ENCODE measurements at places on chromosomes 12 and 14.
A peak's percentile ranks its signal among the peaks of the same experiment; 100 is the strongest.

- no peak for DNase-seq
Measured at GRCh38 chr14:86892152-86892956, 1100.6 kb downstream of the GALC start.

- DNase-seq, result no peak
Measured at GRCh38 chr14:50734950-50735695, 67.0 kb upstream of the SAV1 start.

GRCh38 chr12:25730489-25731349 is 177.6 kb upstream of the LMNTD1 start:
- DNase-seq, result no peak

DNA sequence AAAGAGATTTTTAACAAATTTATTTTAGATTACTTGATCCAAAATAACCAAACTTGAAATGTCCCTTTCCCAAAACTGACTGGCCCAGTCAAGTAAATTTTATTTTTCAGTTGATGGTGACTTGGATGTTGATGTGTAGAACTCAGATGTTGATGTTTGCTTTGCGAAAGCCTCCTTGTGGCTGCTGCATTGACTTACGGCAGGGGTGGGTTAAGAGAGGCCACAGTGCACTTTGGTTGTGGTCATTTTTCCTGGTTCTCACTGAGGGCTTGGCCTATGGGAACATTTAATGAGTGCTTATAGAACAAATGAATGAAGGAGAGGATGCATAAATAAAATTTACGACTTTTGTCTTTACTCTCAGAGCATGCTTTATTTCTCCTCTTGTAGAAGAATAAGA is 52.6 kb downstream of the SLCO1B3 start:
- DNase-seq, result no peak

- DNase-seq, result no peak
Measured at GRCh38 chr14:88621100-88621499, 58.3 kb downstream of the ZC3H14 start.

DNA sequence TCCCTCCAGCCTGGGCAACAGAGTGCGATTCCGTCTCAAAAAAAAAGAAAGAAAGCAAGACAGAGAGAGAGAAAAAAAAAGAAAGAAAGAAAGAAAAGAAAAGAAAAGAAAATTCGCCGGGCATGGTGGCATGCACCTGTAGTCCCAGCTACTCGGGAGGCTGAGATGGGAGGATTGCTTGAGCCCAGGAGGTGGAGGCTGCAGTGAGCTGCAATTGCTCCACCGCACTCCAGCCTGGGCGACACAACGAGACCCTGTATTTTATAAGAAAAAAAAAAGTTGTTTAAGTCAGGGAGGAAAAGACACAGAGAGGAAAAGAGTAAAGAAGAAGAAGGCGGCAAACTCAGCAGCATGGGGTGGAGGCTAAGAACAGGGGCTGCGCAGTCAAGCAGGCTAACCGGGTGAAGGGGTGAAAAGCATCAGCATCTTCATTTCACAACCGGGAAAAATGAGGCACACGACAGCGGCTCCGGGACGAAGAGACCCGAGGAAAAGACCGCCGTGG is 557 bp upstream of the FICD start:
- DNase-seq, result no peak

DNA sequence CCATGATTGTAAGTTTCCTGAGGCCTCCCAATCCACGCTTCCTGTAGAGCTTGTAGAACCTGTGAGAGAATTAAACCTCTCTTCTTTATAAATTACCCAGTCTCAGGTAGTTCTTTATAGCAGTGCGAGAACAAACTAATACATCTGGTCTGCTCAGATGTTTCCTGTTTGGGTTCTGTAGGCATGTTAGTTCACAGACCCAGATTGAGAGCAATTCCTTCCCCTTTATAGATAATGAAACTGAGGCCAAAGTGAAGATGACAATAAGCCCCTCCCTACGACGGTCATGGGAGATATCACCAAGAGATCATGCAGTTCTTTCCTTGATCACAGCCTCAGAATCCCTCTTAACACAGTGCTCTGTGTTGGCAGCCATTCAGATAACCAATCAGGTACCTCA is 76.5 kb upstream of the CLMN start:
- DNase-seq, result no peak

DNA sequence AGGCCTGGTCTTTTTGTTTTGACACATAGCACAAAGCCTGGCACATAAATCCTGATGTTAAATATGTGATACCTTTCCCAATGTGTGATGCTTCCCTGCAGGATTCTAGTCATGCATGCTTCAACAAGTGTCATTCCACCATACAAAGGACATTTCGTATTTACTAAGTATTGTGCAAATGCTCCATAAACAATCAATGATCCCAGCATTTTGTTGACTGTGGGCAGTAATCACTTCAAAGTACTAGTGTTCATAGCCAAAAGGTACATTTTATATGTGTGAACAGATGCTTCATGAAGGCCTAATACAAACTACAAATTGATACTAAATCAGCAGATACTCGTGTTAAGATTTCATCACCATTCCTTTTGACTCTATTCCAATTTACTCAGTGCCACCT is 4.4 kb downstream of the CCNB1IP1 start:
- no peak for DNase-seq

- no peak for DNase-seq
Measured at GRCh38 chr12:89236237-89236636, 116.1 kb downstream of the DUSP6 start.

DNA sequence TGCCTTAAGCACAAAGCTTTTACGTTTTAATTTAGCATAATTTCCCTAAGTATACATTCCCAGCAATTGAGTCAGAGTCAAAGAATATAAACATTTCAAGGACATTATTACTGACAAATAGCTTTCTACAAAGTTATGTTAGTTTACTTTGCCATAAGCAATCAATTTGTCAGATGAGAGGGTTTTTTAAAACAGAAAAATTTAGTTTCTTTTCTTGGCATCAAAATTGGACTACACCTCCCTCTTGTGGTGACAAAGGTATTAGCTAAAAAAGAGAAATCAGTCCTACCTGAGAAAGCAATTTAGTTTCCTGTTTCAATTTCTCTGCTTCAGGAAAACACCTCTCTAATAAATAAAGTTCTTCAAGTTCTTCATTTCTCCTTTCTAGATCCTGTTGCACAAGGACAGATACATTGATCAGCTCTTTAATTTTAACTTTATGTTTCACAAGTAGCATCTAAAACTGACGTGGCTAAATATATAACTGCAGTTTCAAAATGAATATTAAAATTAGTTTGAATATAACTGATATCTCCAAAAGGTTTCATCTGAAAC is 39.9 kb downstream of the DNAI7 start:
- DNase-seq, result peak; percentile 7

DNA sequence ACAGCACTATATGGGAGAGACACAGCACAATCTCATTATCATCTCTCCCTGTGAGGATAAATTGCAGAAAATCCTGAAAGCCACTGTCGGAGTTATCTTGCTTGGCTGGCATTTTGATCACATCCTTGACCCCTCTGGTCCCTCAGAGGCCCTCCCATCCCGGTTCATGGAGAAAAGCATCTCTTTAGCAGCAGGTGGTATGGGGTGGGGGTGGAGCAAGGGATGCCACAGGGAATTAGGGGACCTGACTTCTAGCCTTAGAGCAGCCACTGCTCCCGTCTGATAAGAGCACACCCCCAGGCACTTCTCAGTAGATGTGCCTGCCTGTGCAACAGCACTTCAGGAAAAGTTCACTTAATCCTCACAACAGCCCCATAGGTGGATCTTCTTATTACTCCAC is 38.6 kb downstream of the GRIN2B start:
- DNase-seq, result no peak

GRCh38 chr14:56147986-56148901 is 30.0 kb downstream of the PELI2 start:
- DNase-seq, result no peak

- no peak for DNase-seq
Measured at GRCh38 chr14:22524115-22524783, 64.8 kb downstream of the DAD1 start.

DNA sequence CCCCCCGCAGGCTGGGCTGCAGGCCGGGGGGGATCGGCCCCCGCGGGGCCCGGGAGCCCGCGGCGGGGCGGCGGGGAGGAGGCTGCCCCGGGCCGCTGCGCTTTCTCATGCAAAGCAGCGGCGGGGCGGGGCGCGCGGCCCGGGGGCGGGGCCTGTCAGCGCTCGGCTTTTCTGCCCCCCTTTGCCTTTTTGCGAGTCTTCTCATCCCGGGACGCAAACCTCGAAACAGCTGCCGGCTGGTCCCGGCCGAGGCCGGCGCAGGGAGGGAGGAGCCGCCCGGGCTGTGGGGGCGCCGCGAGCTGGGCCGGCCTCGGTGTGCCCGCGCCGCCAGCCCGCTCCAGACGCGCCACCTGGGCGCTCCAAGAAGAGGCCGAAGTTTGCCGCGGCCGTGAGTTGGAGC is at the start of gene FZD10:
Gene FZD10, plus strand, starts transcription at position 198 of the 400 bp plus-strand sequence. CDS start 479 bp downstream, outside the sequence.
- DNase-seq, result no peak

- DNase-seq, result no peak
Measured at GRCh38 chr12:117507548-117507947, 146.1 kb upstream of the NOS1 start.
